ENCODE measurements at places on chromosomes 11 and 22. TPM values are rescaled to one million over a fixed set of nuclear protein-coding genes. Genes with fewer than 3 reads are reported as not detected.

Gene PAMR1
- polyA plus RNA-seq, result 3.5 TPM

DNA sequence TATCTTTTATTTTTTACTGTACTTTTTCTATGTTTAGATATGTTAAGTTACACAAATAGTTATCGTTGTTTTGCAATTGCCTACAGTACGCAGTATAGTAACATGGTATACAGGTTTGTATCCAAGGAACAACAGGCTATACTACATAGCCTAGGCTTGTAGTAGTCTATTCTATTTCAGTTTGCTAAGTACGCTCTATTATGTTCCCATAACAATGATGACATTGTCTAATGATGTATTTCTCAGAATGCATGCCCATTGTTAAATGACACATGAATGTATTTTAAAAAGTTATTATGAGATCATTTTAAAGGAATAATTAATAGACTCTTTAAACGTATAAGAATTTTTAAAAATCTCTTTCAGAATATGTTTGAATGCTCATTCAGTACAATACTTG lies 696.7 kb upstream of the CCDC90B start:
- no peak for DNase-seq
- no peaks in the 10 kb centered on the region for H3K4me1 ChIP-seq
- no peak overlapping the region for H3K4me3 ChIP-seq
- no peak overlapping the region for H3K27ac ChIP-seq
- no peaks in the 10 kb centered on the region for H3K27me3 ChIP-seq
- no peaks in the 10 kb centered on the region for H3K36me3 ChIP-seq

DNA sequence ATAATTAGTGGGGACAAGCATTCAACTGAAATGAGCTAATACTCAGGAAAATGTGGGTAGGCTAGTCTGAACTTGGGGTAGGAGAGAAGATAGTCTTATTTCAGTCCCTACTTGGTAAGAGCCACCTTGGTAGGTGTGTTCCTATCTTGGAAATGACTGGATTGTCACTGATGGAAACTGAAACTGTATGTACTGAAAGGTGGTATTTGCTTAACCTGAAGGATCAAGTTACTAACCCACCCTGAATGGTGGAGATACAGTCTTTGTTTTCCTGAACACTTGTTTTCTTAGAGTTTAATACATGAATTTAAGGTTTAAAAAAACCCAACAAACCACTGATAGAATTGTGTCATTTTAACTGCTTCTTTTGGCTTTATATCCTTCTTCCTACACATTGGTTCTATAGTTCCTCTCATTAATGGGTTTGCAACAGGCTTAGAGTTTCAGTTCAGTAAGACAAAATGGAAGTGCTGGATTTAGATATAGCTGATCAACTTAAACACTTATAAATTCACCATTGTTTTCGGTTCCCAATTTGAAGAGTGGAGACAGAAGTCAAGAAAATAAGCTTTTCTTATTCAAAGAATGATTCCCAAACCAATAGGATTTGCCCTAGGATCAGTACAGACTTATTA lies 4.2 kb downstream of the FAR1 start:
- no peak overlapping the region for H3K27ac ChIP-seq
- H3K4me3 ChIP-seq, result no peak overlapping the region
- no peaks in the 10 kb centered on the region for H3K36me3 ChIP-seq
- DNase-seq, result no peak
- H3K27me3 ChIP-seq, result no peaks in the 10 kb centered on the region

DNA sequence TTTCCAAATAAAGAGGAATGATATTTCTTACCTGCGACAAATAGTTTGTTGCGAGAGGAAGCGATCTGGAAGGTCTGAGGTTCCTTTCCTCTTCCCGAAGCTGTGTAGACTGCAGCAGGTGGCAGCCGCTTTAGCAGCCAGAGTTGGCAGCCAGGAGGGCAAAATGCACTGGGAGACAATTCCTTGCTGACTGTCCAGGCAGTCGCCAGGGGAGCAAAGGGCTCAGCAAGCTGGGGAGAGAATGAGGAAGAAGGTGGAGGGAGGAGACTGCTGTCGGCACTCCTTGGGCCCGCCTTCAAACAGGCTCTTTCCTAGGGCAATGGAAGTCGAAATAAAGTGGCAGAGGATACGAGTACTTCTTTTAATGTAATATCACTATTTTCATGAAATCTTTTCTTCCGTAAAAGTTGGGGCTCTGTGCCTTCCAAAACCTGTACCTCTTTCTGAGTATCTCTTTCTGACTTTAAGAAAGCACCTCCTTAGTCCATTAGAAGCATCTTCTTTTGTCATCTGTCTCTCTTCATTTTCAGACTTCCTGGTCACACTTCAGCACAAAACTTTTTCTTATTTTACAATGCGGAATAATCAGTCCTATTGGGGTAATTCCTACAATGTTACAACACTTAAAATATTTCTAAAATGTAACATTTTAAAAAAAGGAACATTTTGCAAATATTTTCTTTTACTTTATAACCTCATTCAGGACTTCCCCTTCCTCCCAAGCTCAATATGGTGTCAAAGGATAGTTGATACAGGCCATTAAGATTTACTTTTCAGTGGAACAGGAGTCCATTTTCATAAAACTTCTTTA lies at the start of gene IL18:
IL18 (minus strand) TSS at position 220 of the 811 bp plus-strand sequence. CDS start 9,041 bp downstream, outside the sequence.
- no peak for DNase-seq
- H3K4me3 ChIP-seq, result peak within 1 kb of the TSS; percentile 38
- no peak within 1 kb of the TSS for H3K27ac ChIP-seq
- no peaks in the 10 kb centered on the region for H3K4me1 ChIP-seq
- no peaks in the 10 kb centered on the region for H3K27me3 ChIP-seq

Gene TENM4
- 0.08 TPM for polyA plus RNA-seq

Gene TMEM184B
- 19.5 TPM for polyA plus RNA-seq

DNA sequence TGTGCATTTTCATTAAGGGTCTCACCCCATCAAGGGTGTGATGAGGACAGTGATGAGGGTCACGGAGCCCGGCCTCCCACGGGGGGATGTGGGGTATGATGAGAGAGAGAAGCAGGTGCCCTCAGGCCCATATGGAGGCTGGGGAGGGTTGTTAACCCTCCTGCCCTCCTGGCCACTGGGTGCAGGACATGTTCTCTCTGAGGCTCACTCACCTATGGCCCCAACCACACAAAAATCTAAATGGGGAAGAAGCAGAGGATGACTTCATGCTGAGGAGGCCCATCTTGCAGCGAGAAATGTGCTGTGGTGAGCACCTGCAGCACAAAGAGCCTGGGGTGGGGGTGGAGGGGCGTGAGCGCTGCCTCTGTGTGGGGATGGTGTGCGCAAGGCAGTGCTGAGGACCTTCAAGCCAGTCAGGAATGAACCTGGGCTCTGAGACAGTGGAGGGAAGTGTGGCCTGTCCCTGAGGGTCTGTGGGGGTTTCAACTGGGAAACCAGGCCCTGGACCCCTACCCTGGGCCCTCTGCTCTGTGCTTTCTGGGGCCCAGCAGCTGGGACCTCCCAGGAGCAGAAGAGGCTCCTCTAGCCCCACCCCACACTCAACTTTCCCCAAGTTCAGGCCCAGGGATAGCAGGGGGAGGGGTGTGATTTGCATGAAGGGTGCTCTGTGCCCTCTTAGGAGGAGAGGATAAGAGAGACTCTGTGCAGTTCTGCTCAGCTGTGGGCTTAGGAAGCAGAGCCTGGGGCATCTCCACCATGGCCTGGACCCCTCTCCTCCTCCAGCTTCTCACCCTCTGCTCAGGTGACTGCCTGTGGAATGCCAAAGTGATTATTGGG lies 43.0 kb upstream of the TOP3B start:
- no peak overlapping the region for H3K27ac ChIP-seq
- H3K36me3 ChIP-seq, result no peaks in the 10 kb centered on the region
- H3K27me3 ChIP-seq, result no peaks in the 10 kb centered on the region
- H3K4me3 ChIP-seq, result no peak overlapping the region
- no peak for DNase-seq
- no peaks in the 10 kb centered on the region for H3K4me1 ChIP-seq

Gene CEND1
- 0.50 TPM for polyA plus RNA-seq

- no peak overlapping the region for H3K27ac ChIP-seq
- H3K4me3 ChIP-seq, result no peak overlapping the region
- no peaks in the 10 kb centered on the region for H3K4me1 ChIP-seq
- no peak for DNase-seq
- H3K36me3 ChIP-seq, result no peaks in the 10 kb centered on the region
These were observed 1408.4 kb upstream of the RAG2 start for GRCh38 chr11:38006466-38006865.

- DNase-seq, result peak; percentile 31
- H3K27ac ChIP-seq, result no peak overlapping the region
- peaks cover 19% of the 10 kb centered on the region for H3K27me3 ChIP-seq
- H3K4me3 ChIP-seq, result no peak overlapping the region
These were observed 669.9 kb downstream of the BRD1 start for GRCh38 chr22:49157529-49158339.

- peaks cover 62% of the 10 kb centered on the region for H3K36me3 ChIP-seq
- no peak overlapping the region for H3K4me3 ChIP-seq
- no peaks in the 10 kb centered on the region for H3K4me1 ChIP-seq
These were observed 78.8 kb upstream of the HORMAD2 start for GRCh38 chr22:30001459-30001858.

DNA sequence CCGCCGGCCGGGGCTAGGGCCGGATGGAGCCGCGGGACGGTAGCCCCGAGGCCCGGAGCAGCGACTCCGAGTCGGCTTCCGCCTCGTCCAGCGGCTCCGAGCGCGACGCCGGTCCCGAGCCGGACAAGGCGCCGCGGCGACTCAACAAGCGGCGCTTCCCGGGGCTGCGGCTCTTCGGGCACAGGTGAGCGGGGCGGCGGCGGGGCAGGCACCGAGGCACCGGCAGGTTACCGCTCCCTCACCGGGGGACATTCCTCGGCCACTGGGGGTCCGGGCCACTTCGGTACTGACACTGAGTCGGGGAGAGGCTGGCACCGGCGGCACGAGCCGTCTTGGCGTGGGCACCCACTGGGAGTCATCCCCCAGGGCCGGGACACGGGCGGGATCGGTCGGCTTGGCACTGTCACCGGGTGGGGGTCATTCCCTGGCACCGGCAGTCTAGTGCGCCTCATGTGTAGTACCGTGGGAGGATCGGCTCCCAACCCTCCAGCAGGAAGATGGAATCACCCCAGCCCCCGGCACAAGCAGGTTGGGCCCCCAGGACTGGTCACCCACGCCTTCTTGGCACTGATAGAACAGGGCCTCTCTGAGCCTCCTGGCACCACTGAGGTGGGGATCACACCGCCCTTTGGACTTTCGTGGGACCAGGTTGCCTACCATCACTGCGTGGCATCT lies 511 bp downstream of the DGKZ start:
- no peaks in the 10 kb centered on the region for H3K27me3 ChIP-seq
- no peaks in the 10 kb centered on the region for H3K36me3 ChIP-seq
- H3K4me3 ChIP-seq, result peak overlapping the region; percentile 86
- H3K4me1 ChIP-seq, result peaks cover 74% of the 10 kb centered on the region
- peak overlapping the region; percentile 64 for H3K27ac ChIP-seq

DNA sequence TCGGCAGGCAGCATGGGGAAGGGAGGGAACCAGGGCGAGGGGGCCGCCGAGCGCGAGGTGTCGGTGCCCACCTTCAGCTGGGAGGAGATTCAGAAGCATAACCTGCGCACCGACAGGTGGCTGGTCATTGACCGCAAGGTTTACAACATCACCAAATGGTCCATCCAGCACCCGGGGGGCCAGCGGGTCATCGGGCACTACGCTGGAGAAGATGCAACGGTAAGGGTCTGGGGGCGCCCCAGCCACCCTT lies 204 bp downstream of the FADS2 start:
- H3K27ac ChIP-seq, result peak overlapping the region; percentile 93
- DNase-seq, result no peak
- no peaks in the 10 kb centered on the region for H3K36me3 ChIP-seq
- H3K4me3 ChIP-seq, result peak overlapping the region; percentile 58

Gene NTM
- 0.40 TPM for polyA plus RNA-seq

- no peaks in the 10 kb centered on the region for H3K36me3 ChIP-seq
- DNase-seq, result no peak
- H3K27me3 ChIP-seq, result no peaks in the 10 kb centered on the region
- no peak overlapping the region for H3K4me3 ChIP-seq
These were observed 65.4 kb downstream of the MICAL2 start for GRCh38 chr11:12175694-12176241.

- no peak overlapping the region for H3K27ac ChIP-seq
- H3K36me3 ChIP-seq, result peaks cover 5% of the 10 kb centered on the region
- no peaks in the 10 kb centered on the region for H3K4me1 ChIP-seq
These were observed 34.6 kb downstream of the VSIG10L2 start for GRCh38 chr11:125980436-125980835.

Gene AMPD3
- 1.1 TPM for polyA plus RNA-seq

GRCh38 chr11:126832387-126832786 lies 168.2 kb downstream of the KIRREL3 start:
- H3K36me3 ChIP-seq, result no peaks in the 10 kb centered on the region
- H3K4me1 ChIP-seq, result no peaks in the 10 kb centered on the region
- no peaks in the 10 kb centered on the region for H3K27me3 ChIP-seq
